ENCODE measurements at places on chromosomes 5 and 9. TPM values are rescaled to one million over a fixed set of nuclear protein-coding genes. Genes with fewer than 3 reads are reported as not detected.

C5orf58 gene
- not detected for total RNA-seq

BTNL9 gene
- total RNA-seq = not detected

TAS2R1 gene
- total RNA-seq = not detected

SLC34A3 gene
- total RNA-seq = not detected

LCN10 gene
- total RNA-seq = not detected

SPATA31E1 gene
- not detected for total RNA-seq
